ENCODE measurements at places on chromosomes 6 and 20.

- no peak for DNase-seq
Observed at GRCh38 chr6:133404151-133404550, 163.0 kb downstream of the EYA4 start.

DNA sequence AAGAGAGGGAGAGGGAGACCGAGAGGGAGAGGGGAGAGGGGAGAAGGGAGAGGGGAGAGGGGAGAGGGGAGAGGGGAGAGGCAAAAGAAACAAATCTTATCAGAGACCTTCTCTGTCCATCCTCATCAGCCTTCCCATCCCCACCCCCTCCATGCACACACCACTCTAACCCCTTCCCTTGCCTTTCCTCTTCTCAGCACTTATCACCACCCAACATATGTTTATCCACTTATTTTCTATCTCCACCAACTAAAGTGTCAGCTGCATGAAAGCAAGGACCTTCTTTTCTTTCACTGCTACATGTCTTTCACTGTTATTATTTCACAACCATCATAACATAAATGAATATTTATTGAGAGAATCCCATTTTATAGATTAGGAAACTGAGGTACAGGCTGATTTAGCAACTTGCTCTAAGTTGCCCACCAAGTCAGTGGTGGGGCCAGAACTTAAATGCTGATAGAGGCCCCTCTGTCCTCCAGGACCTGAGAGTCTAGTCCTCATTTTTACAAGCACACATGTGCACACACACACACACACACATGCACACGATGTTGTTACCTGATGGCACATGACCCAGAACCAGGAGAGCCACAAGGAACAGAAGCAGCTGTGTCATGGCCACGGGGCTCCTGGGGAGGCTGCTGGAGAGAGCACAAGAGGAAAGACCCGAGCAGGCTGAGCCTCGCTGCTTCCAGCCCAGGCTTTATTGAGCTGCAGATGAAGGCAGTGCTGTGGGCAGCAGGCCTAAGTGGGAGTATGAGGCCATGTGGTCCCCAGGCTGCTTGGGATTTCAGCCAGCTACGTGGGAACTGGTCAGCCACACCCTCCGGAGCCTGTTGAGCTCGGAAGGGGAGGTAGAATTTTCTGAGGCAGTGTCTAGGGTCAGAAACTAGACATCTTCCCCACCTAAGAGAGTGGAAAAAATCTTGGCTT, 2.3 kb downstream of the DEFB124 start:
- DNase-seq: no peak

GRCh38 chr6:143747347-143747842, 69.6 kb downstream of the PHACTR2 start:
- DNase-seq: no peak

DNA sequence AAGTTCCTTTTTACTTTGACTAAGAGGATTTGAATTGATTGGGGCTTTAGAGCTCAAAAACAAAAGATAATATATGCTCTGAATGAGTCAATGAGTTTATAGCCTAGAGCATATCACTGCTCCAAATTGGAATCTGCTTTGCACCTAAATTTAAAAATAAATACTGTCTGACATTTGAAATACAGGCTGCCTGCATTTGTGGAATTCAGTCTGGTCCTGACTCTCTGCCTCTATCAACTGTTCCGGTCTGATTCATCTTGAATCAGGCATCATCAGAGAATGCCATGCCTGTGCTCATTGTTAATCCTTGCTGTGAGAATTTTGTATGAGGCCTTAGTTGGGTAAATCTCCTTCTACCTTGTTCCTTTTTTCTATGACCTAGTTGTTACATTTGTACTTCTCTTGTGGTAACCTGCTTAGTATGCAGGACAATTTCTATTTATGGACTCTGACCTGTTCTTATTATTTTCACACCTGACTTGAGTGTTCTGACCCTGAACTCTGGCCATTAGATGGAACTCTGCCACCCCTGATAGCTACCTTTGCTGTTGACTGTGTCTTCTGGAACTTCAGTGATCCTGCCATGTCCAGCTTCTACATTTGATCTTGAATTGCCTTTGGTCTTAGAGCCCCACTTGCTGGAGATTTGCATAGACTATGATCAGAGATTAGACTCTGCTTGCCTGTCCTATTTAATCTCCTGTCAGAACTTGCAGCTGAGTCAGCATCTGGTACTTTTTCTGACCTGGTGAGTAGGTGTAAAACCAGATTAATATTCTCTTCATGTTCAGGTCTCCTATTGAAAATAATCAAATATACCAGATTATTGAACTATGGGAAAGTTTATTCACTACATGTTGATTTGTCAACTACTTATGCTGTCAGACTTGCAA, 442.7 kb upstream of the HS3ST5 start:
- DNase-seq: no peak

DNA sequence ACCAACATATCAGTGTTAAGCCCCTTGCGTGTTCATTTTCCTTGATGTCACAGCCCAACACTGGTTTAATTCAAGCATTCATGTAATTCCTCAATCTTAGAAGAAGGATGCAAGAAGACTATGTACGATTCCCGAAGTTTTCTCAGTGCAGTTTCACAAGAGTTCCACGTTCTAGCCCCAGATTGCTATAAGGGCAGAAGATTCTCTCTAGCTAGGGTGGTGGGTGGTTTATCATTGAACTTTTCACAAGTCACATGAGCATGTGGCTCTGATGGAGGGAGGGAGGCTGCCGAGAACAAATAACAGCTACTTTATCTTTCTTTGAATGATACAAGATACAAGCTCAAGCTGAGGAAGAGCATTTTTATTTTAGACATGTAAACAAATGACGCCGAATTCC, 71.9 kb upstream of the NHSL1 start:
- DNase-seq: no peak

DNA sequence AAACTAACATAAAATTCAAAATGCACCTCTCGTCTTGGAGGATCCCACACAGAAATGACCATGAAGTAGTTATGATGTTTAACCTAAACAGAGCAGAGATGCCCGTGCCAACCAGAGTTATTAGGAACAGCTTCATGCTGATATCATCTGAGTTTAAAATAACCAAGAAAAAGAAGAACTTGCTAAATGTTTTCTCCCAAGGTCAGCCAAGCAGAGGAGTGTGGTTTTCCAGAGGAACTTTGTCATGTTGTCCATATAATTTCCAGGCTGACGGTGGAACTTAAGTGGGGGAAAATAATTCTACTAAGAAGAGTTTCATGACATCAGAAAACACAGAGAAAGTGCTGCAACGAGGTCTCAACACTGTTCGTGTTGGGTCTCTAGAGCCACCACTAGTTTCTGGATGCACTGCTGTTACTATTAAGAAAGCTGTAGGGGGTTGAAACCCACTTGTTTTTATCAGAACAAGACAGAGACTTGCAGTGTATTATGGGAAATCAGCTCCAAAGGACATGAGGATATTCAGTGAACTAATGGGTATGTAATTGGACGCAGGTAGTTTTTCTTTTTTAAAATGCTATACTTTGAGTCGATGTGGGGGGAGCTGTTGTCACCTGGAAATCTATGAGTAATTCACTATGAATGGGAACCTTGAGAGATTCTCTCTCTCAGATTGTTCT, 5.2 kb downstream of the AGPAT4 start:
- no peak for DNase-seq

- no peak for DNase-seq
Observed at GRCh38 chr6:148593813-148594170, 153.0 kb upstream of the UST start.

DNA sequence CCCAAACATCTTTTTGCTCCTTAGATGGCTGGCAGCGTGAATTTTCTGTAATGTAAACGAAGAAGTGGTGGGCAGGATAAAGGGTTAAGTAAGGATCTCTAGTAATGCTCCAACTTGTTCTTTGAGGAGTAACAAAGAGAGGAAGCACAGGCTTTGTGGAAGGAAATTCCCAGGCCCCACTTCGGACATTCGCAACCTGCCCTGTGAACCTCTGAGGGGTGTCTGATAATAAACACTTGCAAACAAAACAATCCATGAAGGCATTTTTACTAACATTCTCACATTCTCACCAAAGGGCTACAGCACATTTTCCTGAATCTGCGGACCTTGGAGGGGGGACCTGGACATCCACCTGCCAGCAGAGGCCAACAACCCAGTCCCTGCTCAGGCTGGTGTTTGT, 25.8 kb upstream of the ADGRF5 start:
- no peak for DNase-seq

DNA sequence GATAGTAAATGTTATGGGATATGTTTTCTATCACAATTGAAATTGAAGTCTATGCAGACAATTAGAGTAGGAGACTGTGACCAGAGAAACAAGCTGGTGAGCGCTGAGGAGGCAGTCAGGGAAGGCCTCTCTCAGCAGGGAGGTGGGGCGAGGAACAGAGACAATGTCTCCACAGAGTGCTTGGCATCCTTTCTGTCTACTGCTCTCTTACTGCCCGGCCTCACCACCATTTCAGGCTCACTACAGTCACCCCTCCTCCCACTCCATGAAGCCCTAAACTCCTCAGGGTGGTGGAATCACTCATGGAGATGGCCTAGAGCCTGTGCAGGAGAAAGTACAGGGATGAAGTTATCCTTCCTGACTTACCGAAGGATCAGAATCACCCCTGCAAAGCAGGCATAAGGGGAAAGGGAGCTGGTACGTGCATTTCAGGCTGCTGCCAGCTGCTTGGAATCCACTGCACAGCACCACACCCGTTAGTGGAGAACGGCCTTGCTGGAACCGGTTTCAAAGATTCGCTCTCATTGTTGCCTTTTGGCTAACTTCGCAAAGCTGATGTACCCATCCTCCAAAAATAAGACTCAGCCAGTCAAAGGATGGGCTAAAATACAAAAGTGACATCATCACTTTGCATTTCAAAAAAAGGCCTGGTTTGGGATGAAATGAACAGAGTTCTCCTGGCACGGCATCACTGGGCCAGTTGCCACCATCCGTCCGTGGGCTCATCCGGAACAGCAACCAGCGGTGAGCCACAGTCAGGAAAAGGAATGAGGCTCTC, 67.3 kb downstream of the SLC22A23 start:
- no peak for DNase-seq

- no peak for DNase-seq
Observed at GRCh38 chr6:65221153-65221552, 485.9 kb downstream of the EYS start.

DNA sequence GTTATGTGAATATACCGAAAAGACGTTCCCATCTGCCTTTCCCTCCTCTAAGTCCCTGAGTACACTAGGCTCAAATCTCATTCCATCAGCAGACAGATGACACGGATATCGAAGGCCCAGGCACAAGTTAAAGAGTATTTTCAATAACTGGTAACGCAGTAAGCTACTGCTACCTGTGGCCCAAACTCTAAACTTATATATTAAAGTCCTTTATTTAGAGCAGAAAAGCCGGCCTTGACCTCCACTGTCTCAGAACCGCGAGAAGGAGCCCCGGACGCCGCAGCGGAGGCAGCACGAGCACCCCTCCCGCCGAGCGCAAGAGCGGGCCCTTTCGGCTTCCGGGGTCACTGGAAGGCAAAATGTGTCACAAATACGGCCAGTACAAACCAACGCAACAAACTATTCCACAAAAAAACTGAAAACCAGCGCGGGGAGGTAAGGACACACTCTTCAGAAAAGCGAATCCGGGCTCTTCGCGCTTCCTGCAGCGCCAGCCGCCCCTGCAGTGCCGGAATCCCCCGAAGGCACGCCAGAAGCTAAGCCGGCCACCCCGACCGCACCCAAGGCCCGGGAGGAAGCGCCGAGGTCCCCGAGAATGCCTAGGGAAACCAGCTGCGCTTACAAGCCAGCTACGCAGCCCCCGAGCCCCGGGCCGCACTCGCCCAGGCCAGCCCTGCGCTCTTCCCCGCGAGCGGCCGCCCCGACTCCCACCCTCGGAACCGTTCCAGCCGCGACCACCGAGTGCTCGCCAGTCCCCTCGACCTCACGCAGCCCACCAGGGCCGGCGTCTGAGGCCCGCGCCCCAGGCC, 681 bp downstream of the DIDO1 start:
- DNase-seq: peak; percentile 21

DNA sequence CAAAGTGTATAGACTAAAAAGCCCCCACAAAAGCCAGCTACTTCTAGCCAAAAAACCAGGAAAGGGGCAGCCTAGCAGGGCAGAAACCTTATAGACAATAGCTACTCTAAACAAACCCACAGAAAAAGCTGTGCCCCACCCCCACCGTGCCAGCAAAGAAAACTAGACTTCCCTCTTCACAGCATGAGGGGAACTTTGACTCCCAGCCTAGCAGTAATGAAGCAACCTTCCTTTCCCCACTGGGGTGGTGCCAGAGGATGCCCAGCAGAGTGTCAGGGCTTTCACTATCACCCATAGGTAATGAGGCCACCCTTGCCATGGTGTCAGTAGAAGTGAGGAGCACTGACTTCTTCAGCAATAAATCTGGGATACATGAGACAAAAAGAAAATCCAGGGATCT, 99.0 kb upstream of the LGSN start:
- no peak for DNase-seq

DNA sequence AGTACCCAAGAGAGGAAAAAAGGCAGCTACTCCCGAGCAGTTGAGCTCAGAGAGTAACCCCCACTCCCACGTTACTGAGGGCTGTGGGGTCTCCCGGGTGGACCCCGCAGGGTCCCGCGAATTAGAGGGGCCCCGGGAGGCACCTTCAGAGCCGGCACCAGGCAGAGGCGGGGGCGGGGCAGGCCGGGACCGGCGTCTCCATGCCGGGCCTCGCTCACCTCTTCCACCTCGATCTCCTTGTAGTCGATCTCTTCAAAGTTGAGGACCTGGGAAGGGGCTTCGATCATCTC, 381 bp downstream of the MAP3K7 start:
- DNase-seq: peak; percentile 26

GRCh38 chr6:2309122-2309521, 63.7 kb upstream of the GMDS start:
- no peak for DNase-seq

DNA sequence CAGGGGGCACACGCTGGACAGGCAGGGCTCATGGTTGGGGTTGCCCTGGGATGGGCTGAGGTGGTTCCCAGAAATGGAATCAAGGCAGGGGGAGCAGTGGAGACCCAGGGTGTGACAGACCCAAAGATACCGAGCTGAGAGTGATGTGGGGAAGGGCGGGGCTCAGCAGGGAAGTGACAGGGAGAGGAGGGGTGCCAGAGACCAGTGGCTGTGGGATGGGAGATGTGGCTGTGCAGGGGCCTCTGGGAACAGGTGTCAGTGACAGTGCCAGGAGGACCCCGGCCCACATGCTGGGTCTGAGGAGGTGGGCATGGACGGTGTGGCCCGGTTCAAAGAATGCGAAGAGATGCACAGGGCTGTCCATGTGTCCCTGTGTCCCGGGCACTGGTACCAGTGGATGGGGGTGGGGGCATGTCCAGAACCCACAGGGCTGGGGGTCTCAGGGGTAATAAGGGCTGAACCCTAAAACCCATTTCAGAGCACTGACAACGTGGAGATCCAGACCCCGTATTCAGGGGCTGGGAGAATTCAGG, 1.0 kb downstream of the CABLES2 start:
- DNase-seq: no peak

DNA sequence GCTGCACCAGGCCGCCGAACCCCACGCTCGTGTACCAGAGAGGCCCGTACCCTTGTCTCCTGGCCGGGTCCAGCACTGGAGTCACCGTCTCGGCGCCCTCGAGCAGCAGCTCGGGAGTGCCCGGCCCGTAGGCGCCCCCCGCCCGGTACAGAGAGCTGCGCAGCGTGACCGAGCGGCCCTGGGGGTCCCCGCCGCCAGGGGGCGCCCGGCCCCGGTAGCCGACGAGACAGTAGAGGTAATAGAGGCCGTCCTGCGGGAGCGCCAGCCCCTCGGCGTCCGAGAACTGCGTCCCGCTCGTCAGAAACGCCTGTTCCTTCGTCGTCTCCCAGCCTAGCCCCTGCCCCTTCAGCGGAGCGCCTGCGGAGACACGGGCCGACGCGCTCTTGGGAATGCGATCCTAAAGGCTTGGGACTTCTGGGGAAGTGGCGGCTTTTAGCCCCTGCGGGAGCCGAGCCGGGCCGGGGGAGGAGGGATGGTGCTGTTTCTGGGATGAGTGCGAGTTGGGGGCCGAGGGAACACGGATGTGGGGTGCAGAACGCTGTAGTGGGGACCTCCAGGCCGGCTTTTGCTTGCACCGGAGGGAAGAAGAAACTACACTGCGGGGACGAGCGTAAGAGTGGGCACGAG, 1.3 kb downstream of the LTB start:
- DNase-seq: peak; percentile 85

All from activated CD4-positive, alpha-beta T cell treated with anti-CD3 and anti-CD28 coated beads, Interleukin-2, amount 50 U/mL, for 4 hours (primary cell).